Stimulated activated CD8-positive, alpha-beta memory T cell treated with anti-CD3 and anti-CD28 coated beads, Interleukin-15, amount 100 ng/mL, for 1 hour (primary cell): ENCODE measurements at places on chromosomes 2 and 18.

GRCh38 chr18:61225336-61225735 lies 107.9 kb upstream of the CDH20 start:
- DNase-seq, result no peak

GRCh38 chr2:15391751-15392150 lies 169.4 kb downstream of the NBAS start:
- no peak for DNase-seq

DNA sequence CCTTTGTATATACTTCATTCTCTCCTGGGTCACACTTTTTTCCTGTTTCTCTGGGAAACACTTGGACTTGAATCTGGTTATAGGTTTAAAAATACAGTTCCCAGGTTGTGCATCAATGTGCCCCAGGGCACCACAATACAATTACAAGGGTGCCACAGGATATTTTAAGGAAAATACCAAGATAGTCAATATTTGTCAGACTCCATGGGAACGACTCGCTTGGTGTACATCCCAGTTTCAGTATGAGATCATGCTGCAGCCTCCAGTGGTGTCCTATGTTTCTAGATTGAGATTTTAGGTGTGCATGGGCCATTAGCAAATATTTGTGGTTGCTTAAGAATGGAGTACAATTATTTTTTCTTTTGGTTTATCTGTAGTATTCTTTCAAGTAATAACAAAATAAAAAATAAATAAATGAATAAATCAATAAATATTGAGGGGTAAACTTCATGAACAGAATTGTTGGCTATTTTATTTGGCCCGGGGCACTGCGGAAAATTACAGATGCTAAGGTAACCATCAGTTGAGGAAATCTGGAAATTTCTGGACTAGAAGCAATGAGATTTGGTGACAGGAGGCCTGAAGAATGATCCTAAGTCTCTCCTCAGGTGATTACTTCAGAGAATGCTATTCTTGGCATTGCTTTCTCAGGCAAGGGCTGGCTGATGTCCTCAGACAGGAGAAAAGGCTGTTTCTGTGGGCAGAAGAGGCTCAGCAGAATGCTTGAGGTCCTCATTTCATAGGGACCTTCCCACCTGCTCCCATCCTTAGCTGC lies 649.3 kb upstream of the SOX11 start:
- DNase-seq, result no peak

GRCh38 chr2:172655091-172655837 lies 80.4 kb upstream of the RAPGEF4 start:
- no peak for DNase-seq

DNA sequence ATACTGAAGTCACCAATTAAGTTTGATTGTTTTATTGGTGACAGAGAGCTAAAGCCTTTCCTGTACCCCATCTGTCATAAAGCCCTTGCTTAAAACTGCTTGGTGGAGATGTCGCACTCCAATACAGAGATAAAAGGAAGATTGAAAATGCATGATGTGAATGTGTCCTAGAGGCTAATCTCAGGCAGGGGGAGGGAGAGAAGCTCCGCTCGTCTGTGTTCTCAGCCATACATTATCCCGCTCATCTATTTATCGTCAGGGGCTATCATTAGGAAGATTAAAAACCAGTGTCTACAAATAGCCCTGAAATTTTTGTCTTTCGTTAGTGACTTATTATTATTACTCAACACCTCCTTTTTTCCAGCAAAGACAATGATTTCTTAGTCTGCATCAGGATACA lies 110.3 kb downstream of the CMPK2 start:
- DNase-seq, result no peak

DNA sequence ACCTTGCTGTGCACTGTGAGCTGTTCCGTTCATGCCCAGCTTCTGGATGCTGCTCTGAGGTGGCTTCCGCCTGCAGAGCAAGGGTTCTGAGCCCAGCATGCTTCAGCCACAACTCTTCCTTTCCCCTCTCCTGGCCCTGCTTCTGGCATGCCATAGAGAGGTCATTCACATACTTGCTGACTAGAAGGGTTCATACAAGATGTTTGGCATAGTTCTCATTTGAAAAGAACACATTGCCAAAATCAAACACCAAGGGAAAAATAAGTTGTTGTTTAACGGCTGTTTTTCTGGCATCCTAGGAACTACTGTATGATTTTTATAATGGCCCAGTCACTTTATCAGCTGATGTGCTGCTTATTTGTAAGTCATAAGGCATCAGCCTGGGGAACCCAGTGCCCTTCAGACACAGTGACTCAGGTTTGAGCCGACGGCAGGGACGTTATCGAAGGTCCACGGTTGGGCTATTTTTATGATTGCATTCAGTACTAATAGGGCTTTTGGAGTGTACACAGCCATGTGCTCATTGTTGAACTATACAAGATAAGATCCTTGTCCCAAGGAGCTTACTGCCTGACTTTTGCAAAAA lies 53.9 kb upstream of the CTAGE1 start:
- DNase-seq, result no peak

- DNase-seq, result no peak
Observed at GRCh38 chr18:79515944-79516351, 120.2 kb downstream of the NFATC1 start.

GRCh38 chr2:216316743-216317142 lies 55.5 kb downstream of the MARCHF4 start:
- no peak for DNase-seq

DNA sequence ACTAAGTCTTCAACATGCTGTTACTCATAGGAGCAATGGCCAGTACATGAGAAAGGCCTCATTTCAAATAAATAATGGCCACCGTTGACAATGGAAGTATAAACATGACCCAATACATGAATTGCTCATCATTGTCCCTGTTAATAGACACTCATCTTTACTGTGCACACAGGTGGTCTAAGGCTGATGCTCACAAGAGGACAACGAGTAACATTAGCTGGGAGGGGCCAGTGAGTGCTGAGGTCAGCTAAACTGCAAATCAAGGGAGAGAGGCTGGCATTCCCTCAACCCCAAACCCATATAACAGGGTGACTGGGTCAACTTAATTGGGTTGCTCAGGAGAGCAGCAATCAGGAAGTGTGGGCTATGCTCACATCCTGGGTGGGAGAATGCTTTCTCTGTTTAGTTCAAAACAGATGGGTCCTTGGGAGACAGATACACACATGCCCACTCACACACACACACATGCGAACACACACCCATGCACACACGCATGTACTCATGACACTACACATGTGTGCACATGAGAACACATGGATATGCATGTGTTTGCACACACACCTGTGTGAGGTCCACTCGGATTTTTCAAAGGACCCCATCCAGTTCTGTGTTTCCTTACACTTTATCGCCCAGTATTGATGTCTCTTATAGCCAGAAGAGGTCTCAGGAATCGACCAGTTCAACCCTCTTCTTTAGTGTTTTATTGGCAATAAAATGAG lies 172.0 kb downstream of the INHBB start:
- no peak for DNase-seq

- no peak for DNase-seq
Observed at GRCh38 chr2:237555560-237555959, 10.8 kb upstream of the PRLH start.

DNA sequence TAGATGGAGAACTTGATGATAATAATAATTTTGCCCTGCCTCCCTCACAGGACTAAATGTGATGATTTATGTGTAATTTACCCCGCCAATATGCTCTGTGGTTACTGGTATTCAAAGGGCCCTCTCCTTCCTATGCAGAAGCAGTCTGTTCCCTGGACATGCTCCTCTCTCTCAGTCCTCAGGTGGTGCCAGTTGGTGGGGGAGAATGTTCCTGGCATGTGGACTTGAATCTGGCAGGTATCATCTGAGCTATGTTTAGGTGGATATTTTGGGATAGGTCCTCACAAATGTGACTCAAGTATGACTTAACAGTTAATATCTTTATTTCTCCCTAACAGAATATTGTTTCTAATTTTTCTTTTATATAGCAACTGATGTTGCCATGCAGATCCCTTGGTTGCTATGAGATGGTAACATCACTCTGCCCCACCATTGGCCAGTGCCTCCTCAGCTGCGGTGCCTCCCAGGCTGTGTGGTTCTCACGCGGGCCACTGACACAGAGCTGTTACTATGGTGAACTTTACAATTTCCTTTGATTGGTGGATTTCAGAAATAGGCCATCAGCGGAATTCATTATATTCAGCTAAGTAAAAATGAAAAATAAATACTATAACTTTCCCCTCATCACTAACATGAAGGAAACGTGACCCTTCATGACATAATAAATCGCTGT lies 106.7 kb upstream of the PELI1 start:
- DNase-seq, result no peak

DNA sequence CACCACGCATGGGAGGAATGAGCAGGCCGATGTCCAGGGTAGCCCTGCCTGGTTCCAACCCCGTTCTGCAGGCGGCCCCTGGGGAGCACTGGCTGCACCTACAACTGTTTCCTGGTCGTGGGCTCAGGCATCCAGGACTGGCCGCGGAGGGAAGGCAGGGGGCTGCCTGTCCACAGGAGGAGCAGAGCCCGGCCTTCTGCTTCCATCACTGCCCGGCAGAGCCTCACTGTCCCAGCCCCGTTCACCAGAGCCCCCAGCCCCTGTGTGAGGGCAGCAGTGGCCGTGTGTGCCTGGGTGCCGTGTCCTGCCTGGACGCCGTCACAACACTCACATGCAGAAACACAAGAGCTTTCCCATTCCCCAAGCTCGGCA lies 56.2 kb downstream of the KCNG2 start:
- DNase-seq, result no peak

DNA sequence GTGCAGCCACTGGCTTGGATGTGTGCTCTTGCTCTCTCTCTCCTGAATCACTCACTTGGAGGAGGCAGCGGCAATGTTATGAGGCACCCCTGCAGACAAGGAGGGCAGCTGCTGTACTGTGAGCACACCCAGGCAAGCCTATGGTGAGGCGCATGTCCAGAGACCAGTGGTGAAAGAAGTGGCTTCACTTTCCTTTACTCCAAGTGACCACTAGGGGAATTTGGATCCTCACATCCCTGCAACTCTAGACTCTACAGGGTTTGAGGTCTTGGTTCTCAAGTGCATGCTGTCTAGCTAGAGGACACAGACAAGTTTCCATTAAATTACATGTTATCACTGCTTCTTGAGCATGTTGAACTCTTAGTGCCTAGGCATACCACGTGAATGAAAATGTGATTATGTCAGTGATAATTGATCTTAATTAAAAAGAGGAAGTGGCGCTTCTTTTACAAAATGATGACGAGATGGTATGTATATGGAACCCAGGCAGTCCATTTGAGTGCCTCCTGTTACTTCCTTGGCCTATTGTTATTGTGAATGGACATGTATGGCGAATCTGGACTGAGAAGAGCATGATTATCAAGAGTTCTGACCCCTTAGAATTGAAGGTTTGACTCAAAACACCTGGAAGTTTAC lies 181.0 kb upstream of the CDH2 start:
- no peak for DNase-seq

DNA sequence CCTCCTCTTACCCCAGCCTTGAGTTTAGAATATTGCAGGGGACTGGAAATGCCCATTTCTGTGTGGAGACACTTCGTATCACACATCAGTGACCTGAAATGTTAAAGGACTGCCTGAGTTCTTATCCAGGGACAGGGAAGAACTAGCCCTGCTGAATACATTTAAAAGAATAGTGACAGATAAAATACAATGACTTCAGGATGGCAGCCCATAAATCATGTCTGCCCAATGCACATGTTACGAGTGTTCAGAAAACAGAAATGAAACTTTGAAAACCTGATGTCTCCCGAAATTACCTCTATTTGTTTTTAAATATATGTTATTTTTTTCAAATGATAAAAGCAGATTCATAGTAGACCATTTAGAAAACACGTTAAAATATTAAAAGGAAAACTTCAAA lies 22.3 kb upstream of the RAB12 start:
- no peak for DNase-seq

- no peak for DNase-seq
Observed at GRCh38 chr18:77495982-77496690, 246.5 kb downstream of the GALR1 start.

GRCh38 chr2:174971868-174972781 lies 33.1 kb downstream of the CHN1 start:
- no peak for DNase-seq

- no peak for DNase-seq
Observed at GRCh38 chr2:57884281-57884680, 162.3 kb upstream of the VRK2 start.

- DNase-seq, result no peak
Observed at GRCh38 chr2:219973136-219973535, 345.7 kb downstream of the SLC4A3 start.

- DNase-seq, result no peak
Observed at GRCh38 chr2:109517118-109517889, 96.5 kb downstream of the SEPTIN10 start.

DNA sequence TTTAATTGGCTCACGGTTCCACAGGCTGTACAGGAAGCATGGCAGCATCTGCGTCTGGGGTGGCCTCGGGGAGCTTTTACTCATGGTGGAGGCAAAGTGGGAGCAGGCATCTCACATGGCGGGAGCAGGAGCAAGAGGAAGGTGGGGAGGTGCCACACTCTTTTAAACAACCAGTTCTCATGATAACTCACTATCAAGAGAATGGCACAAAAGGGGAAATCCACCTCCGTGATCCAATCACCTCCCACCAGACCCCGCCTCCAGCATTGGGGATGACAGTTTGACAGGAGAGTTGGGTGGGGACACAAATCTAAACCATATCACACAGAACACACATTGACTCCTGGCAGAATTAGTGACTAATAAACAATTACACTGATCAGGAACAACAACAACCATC lies 68.6 kb upstream of the ACKR3 start:
- DNase-seq, result no peak

DNA sequence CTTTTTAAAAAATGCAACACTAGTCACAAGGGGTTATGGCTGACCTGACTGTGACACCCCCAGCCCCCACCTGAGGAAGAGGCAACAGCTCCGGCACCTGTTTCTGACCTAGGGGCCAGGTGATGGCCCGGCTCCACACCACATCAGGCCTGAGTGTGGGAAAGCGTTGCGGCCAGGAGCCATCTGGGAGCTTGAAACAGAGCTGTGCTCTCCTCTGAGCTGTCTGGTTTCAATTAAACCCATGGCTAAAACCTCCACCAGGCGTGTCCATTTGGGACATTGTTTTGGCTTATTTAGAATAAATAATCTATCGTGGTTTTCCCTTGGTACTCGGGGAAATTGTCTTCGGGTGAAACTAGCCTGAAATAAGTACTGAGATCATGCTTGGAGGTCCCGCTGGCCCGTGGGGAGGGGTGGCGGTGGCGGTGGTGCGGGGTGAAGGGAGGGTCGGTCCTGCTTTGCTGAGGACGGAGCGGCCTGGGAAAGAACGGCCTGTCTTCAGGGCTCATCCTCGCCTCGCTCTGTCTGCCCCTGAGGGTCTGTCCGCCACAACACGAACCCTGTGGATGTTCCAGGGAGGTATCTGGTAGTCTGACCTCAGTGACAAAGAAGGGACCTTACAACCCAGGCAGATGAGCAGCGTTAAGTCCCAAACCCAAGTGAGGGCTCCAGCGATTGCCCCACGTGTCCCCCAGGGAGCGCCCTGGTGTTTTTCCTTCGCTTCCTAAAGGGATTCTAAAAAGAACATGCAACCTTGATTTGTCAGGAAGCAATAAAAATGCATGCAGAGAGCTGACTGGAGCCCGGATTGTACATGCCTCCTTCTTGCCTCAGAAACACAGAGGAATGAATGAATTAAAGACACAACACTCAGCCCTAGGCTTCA lies 58.7 kb downstream of the IL1RL2 start:
- no peak for DNase-seq

GRCh38 chr2:108316461-108317258 lies 28.0 kb downstream of the SULT1C2 start:
- no peak for DNase-seq
